GM12864 (cell line): ENCODE measurements at places on chromosomes 5 and 9.

GRCh38 chr9:138053996-138054752 lies 176.6 kb downstream of the CACNA1B start:
- DNase-seq: no peak

- DNase-seq: no peak
These were observed 97.9 kb upstream of the RANBP6 start for GRCh38 chr9:6113312-6113711.

DNA sequence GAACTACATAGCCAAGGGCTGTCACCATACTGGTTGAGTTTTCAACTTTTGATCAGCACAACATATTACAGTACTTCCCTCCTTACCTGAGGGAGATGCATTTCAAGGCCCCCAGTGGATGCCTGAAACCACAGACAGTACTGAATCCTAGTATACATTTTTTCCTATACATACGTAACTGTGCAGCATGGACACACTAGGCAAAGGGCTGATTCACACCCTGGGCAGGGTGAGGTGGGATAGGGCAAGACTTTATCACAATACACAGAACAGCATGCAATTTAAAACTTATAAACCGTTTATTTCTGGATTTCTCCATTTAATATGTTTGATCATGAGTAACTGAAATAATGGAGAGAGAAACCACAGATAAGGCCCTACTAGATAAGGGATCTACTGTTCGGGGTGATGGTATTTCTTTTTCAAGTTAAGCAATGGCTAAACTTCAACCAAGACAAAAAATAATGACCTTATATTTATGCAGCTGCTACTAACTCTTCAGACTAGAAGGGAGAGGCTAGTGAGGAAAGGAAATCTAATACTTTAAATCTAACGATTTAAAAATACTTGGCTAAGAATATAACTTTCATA lies 186.9 kb upstream of the GNA14 start:
- DNase-seq: no peak

GRCh38 chr5:80865551-80865950 lies 94.6 kb upstream of the RASGRF2 start:
- no peak for DNase-seq

DNA sequence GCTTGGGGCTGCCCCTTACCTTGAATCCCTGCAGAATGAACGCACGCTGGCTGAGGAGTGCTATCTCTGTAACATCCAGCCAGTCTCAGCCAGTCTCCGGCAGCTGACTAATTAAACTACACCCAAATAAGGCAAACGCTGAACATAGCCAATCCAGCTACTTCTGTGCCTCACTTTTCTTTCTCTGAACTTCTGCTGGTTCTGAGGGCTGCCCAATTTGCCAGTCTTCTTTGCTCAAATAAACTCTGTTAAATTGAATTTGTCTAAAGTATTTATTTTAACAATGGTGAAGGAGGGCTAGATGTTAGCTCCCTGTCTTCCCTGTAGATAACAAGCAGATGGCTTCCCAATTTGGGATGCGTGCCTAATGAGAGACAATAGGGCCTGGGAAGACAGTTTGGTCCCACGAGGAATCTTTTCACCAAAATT lies 154.0 kb upstream of the NFIL3 start:
- DNase-seq: no peak

- no peak for DNase-seq
These were observed 33.2 kb upstream of the DMXL1 start for GRCh38 chr5:119037496-119038215.

DNA sequence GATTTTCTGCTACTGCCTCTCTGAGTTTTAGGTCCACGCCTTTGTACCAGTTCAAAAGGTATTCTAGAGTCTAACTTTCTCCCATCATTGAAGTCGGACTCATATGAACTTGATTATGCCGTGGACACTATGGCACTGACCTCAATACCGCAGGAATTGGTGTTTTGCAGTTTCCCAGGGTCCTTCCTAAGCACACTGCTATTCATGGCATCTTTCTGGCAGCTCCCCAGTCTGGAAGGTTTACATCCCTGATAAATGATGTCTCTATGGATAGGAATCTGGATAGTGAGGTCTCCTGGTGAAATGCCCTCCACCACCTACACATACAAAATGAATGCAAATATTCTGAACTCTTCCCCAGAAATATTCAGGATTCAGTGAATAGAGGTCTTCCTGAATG lies 422.2 kb downstream of the CTNND2 start:
- no peak for DNase-seq

DNA sequence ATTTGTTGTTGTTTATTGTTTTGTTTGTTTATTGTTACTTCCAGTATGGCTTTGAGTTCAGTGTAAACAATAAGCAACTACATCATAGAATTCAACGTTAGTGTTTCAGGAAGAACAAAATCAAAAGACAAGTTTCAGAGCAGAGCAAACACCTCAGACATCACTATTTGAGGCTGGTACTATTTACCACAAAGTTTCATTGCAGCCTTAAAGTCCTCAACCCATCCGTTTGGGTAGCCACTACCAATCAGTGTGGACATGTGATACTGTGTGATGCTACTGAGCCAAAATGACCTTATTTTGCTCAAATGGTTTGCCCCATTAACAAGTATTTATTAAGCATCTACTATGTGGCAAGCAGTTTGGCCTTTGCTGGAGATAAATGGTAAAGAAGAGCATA lies 458.5 kb upstream of the PTGER4 start:
- no peak for DNase-seq
